ENCODE measurements at places on chromosomes 16 and 17. TPM values are rescaled to one million over a fixed set of nuclear protein-coding genes. Genes with fewer than 3 reads are reported as not detected.

The PPP1R1B gene
- not detected for total RNA-seq

The GRAPL gene
- 7.3 TPM for total RNA-seq

The PRCD gene
- 0.35 TPM for total RNA-seq

DNA sequence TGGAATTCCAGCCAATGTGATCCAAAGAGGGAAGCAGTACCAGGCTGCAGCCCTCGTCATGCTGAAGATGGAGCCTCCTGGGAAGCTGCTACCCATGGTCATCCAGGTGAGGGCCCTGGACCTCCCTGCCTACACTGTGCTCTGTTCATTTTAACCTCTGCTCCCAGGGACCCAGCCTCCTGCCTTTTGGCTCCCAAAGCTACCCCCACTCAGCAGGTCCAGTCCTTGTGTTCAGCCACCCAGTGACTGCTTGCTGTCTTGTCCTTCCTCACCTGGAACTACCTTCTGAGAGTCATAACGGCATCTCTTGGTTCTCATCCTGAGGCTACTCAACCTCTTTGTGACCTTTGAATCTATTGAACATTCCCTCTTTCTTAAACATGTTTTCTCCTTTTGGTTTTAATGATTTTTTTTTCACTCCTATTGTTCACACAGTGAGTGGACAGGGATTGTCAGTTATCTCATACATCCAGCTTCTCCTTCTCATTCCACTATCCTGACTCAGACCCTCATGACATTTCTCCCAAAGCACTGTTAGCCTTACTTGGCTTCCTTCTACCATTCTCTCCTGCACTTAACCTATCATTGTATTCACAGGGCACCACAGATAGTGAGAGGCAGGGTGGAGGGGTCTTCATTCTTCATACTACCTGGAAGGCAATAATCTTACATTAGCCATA is 53.3 kb downstream of the GOSR1 start:
- peak; percentile 45 for DNase-seq

- DNase-seq: peak; percentile 22
Measured at GRCh38 chr16:25126820-25127232, 15.3 kb downstream of the LCMT1 start.

DNA sequence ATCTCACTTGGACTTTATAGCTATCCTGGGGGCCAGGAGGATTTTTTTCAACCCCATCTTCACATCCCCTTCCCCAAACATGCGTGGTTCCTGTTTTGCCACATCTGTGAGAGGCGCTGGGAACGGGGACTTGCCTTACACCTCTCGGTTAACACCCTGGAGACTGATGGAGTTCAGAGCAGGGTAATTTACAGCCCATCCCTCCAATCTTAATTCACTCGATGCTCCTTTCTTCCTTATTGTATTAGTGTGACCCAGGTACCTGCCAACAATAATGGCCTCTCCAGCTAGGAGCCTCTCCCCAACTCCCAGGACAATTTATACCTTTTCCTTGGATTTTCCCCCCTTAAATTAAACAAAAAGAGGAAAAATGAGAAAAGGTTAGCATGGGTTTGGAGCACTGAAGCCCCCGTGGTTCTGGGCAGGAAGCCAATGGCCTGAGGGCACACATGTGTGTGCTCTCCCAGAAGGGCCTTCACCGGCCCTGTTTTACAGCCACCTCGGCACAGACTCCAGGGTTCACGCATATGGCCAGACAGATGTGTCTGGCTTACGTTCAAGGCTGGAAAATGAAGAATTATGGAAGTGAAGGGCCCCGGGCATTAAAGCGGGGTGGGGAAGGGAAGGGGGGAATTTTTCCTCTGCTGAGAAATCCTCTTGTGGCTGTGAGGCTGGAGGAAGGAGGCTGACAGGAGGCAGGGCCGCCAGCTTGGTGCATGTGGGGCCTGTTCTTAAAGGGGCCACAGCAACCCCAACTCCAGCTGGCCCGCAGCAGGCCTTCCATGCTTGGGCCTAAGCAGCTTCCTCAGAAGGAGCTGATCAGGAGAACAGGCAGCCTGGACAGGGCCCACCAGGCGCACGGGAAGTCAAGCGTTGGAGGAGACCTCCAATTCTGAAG is 21.4 kb downstream of the HIC1 start:
- DNase-seq: no peak

DNA sequence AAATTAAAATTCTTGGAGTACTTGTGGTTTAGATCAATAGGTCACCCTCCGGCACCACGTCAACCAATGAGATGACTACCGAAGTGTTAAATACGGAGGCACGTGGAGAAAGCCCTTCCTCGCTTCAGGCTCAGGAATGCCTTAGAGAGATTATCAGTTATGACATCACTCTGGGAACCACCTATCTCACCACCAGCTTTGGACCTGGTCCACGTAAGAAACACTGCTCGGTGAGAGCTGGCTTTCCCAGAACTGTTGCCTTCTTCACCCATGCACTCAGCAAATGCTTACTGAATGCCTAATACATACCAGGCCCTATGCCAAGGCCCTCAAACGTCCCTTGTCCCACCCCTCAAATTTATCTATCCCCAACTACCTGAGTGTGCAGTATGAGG is 71.3 kb downstream of the SMG6 start:
- DNase-seq: no peak

Data from pulmonary artery endothelial cell (primary cell).